ENCODE measurements at places on chromosomes 11 and 22.

DNA sequence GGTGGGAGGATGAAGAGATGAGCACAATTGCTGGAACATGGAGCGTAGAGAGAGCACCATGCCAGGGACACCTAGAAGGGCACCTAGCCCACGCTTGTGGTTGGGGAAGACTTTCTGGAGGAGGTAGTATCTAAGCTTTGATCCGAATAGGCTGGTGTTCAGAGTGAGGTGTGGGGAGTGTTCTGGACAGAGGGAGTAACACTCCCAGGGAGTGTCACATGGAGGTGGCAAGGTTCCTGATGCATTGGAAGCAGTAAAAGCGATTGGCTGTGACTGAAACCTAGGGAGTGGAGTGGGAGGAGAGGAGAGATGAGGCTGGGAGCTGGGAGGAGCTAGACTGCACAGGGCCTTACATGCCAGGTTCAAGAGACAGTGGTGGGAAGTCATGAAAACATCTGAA is 188.0 kb upstream of the NCAM1 start:
- no peak overlapping the region for H3K27ac ChIP-seq
- H3K27me3 ChIP-seq, result no peaks in the 10 kb centered on the region
- no peak overlapping the region for H3K4me3 ChIP-seq
- DNase-seq, result no peak

GRCh38 chr11:3983101-3983500 is 111.5 kb upstream of the RRM1 start:
- no peaks in the 10 kb centered on the region for H3K27me3 ChIP-seq
- peaks cover 17% of the 10 kb centered on the region for H3K4me1 ChIP-seq
- H3K4me3 ChIP-seq, result no peak overlapping the region
- no peaks in the 10 kb centered on the region for H3K36me3 ChIP-seq
- H3K27ac ChIP-seq, result no peak overlapping the region

DNA sequence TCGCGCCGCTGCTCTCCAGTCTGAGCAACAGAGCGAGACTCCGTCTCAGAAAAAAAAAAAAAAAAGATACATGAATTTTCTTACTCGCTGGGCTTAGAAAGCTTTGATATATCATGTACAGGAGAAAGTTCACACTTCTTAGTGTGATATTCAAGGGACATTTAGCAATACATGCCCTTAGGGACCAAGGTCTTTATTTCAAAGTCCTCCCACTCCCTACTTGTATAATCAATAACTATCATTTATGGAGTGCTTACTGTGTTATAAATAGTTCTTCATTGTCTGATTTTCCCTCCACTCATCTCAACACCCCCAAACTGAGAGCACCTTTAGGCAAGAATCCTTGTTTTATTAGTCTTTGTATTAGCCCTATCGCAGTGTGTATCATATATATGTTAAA is 103.3 kb downstream of the UVRAG start:
- H3K27ac ChIP-seq, result no peak overlapping the region
- no peaks in the 10 kb centered on the region for H3K27me3 ChIP-seq
- no peak overlapping the region for H3K4me3 ChIP-seq
- no peaks in the 10 kb centered on the region for H3K36me3 ChIP-seq
- no peak for DNase-seq
- H3K4me1 ChIP-seq, result no peaks in the 10 kb centered on the region

DNA sequence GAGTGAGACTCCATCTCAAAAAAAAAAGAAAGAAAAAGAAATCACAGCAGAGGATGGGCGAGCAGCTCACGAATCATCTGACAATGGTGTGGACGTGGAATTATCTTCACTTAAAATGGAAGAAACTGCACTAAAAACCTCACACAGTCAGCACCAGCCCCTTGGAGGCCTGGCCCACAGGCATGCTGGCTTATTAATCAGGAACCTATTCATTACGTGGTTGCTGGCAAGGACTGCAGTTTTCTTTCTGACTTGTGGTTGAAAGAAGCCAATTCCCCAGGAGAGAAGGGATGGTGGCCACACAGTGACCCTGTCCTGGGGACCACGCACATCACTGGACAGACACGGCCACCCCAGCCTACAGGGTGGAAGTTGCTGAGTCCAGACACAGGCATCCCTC is 401.1 kb downstream of the CTTN start:
- H3K4me3 ChIP-seq, result no peak overlapping the region
- H3K27ac ChIP-seq, result no peak overlapping the region
- H3K4me1 ChIP-seq, result no peaks in the 10 kb centered on the region
- H3K36me3 ChIP-seq, result no peaks in the 10 kb centered on the region
- no peak for DNase-seq
- no peaks in the 10 kb centered on the region for H3K27me3 ChIP-seq

- H3K36me3 ChIP-seq, result no peaks in the 10 kb centered on the region
- H3K4me1 ChIP-seq, result peaks cover 2% of the 10 kb centered on the region
- H3K27me3 ChIP-seq, result no peaks in the 10 kb centered on the region
- DNase-seq, result no peak
Observed at GRCh38 chr11:110367571-110367970, 62.2 kb upstream of the FDX1 start.

DNA sequence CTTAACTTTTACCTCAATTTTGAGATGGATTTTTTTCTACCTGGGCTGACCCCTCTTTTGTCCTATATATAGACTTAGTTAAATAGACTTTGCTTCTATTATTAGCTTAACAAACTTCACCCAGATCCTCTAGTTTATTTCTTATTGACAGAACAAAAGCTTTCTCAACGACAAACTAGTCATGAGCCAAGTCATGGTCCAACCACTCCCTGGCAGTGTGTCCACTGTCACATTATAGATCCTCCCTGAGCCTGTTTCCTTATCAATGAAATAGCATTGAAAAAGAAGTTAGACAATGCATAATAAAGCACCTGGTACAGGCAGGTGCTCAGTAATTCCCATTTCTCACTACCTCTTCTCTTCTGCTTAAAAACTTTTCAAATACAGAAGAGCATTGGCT is 155.1 kb downstream of the SPON1 start:
- H3K36me3 ChIP-seq, result no peaks in the 10 kb centered on the region
- no peak overlapping the region for H3K27ac ChIP-seq
- DNase-seq, result no peak
- no peaks in the 10 kb centered on the region for H3K27me3 ChIP-seq
- no peaks in the 10 kb centered on the region for H3K4me1 ChIP-seq

DNA sequence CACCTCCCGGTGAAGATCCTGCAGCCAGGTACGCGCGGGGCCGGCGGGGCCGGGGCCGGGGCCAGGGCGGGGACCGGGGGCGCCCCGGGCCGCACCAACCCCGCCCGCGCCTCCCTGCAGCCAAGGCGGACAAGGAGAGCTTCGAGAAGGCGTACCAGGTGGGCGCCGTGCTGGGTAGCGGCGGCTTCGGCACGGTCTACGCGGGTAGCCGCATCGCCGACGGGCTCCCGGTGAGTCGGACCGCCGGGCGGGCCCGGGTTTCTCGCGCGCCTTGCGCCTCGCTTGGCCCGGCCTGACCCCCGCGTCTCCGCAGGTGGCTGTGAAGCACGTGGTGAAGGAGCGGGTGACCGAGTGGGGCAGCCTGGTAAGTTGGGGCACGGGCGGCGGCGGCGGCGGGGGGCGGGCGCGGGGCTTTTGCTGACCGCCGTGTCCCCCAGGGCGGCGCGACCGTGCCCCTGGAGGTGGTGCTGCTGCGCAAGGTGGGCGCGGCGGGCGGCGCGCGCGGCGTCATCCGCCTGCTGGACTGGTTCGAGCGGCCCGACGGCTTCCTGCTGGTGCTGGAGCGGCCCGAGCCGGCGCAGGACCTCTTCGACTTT is 531 bp downstream of the PIM3 start:
- H3K4me1 ChIP-seq, result peaks cover 10% of the 10 kb centered on the region
- DNase-seq, result peak; percentile 68
- no peaks in the 10 kb centered on the region for H3K27me3 ChIP-seq
- H3K27ac ChIP-seq, result peak overlapping the region; percentile 99
- H3K36me3 ChIP-seq, result no peaks in the 10 kb centered on the region
- H3K4me3 ChIP-seq, result peak overlapping the region; percentile 82

Measured in ovary (tissue), 10 donors.